ENCODE measurements at places on chromosomes 16 and 17.

- no peak for DNase-seq
These were observed 2.0 kb downstream of the ROGDI start for GRCh38 chr16:4800290-4801041.

DNA sequence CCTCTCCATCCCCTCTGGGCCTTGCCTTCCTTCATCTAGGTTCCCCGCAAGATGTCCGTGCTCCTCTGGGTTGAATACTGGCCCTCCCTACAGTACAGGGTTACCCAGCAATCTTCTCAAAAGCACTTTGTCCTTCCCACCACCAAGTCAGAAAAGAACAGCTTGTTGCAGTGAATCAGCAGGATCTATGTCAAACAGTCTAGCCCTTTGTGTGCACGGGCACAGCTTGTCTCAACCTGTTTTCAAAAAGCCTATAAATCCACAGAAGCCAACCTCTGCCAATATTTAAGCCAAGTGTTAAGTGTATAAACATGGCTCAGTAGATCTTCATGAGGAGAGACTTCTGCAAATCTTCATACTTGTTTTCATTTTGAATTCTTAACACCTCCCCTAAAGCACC lies 25.2 kb downstream of the C17orf67 start:
- DNase-seq: no peak

DNA sequence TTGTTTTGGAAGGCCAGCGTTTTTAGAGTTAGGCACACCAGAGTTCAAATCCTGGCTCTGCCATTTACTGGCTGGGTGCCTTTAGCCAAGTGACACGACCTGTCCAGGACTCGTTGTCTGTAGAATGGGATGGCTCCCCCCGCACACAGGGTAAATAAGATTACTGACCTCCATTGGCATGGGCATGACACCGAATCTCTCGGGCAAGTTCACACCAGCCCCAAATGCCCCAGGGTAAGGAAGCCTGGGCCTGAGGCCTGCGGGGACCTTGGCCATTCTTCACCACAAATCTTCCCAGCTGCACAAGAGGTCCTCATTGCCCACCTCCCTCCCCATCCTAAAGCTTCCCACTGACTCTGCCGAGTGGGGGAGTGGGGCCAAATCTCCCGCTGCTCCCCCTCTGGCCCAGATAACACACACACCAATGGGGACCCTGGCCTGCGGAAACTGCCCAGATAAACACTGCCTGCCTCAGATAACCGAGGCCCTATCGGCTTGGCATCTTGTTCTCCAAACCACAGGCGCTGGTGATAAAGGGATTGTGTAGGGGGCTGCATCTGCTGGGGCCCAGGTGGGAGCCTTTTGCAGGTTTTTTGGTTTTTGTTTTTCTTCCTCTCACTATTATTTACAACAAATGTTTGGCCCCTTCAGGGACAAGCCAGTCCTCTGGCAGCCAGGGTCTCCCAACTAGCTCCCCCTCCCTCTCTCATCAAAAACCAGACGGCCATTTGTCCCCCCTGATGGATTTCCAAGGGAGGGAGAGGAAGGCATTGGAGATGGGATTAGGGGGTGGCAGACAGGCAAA lies 75.0 kb upstream of the LHX1 start:
- DNase-seq: no peak

DNA sequence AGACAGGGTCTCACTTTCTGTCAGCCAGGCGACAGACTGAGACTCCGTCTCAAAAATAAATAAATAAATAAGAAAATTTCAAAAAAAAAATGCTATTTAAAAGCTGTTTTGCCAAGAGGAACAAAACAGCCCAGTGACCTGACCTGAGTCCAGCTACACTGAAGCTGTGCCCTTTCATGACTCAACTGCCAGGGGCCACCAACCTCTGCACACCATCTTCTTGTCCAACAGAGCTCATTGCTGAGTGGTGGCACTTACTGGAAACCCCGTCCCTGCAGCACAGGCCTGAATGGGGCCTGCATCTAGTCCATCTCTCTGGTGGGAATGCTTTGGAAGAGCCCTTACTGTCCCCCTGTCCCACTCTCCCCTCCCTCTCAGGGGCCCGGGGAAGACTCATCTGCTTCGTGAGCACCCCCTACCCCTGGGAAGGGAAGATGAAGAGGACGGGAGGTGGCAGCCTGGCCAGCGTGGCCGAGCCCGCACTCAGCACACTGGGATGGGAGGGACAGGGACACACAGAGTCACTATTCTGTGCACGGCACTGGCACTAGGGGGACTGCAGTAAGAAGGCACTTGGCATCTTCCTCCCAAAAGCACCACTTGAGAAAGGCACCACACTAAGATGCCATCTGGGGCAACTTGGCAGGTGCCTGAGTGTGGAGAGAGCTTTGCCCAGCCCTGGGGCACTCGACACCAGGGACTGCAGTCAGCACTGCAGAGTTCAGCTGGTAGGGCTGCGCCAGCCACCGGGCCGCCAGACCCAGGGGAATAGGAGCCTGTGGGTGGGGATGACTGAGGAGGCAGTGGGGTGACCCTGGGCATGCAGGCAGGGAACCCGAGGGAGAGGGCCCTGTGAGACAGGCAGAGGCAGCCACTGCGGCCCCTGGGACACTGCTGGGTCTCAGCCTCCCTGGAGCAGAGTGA lies 13.5 kb downstream of the FBXO31 start:
- no peak for DNase-seq

DNA sequence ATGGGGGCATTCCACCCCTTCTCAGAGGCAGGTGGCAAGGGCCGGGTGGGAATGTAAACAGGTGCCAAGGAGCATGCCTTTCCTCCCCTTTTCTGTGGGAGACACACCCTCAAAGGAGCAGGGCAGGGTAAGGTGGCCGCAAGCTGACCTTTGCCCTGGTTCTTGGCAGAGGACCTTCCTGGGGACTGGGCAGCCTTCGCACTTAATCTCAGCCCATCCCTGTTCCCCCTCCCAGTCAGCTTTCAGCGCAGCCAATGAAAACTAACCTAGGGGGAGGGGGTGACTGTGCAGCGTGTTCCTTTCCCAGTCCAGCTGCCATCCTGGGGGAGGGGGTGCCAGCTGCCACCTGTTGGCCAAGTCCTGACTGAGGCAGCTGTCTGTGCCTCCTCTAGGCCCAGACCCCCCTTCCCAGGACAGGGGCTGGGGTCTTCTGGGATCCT lies 2.8 kb downstream of the TRAF4 start:
- no peak for DNase-seq

- DNase-seq: no peak
These were observed 15.7 kb downstream of the RHBDF2 start for GRCh38 chr17:76485569-76485968.

DNA sequence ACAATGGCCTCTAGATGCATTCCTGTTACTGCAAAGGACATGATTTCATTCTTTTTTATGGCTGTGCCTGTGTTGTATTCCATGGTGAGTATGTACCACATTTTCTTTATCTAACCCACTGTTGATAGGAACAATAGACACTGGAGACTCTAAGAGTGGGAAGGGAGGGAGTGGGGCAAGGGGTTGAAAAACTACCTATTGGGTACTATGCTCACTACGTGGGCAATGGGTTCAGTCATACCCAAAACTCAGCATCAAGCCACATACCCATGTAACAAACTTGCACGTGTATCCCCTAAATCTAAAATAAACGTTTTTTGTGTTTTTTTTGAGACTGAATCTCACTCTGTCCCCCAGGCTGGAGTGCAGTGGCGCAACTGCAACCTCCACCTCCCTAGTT lies 47.1 kb upstream of the SCNN1B start:
- DNase-seq: no peak

DNA sequence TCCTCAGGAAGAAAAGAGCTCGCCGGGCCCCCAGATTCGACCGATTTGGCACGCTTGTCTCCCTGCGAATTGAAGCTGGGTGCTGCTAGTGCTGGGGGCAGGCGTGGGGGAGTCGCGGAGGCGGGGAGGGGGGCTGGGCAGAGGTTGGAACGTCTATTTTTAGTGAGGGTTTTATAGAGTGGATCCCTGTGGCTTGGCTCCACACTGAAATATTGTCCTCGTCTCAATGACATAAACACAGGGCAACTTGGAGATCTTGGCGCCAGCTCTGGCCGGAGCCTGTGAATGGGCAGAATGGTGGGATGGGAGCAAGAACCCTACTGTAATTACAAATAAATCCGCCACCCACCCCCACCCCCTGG lies 15.7 kb upstream of the NOG start:
- DNase-seq: no peak

- DNase-seq: no peak
These were observed 355 bp downstream of the TLE7 start for GRCh38 chr16:71441348-71442050.

DNA sequence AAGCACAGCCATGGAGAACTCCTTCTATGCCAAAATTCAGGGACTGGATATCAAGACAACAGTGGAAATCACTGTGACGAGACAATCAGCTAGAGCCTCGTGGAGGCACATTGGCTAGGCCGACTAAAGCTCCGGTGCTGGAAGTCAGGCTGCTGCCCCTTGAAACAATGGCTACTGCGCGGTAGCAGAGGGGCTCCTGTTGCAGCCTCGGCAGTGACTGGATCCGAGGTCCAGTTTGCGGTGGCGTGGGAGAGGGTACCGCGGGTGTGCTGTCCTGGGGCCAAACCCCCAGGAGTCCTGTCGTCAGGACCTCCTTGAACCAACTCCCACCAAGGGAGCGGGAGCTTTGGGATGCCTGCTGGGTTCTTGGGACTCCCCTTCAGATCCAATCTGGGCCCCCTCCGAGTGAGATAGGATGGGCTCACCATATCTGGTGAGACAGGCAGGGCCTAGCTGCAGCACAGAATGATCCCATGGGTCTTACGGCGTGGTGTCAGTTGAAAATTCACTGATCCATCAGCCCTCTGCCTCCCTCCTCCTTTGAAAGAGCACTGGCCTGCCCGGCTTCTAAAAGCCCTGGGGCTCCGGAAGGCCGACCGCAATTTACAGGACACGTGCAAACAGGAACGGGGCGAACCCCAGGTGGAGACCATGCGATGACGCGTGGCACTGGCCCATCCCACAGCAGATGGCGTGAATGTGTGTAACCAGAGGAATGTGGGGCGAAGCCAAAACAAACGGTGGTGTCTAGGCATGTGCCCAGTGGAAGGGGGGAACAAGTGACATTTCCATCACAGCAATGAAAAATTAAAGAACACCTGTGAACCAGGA lies 15.8 kb upstream of the KCNJ18 start:
- no peak for DNase-seq

GRCh38 chr16:73059779-73060615 lies 12.1 kb upstream of the ZFHX3 start:
- no peak for DNase-seq

- no peak for DNase-seq
These were observed 188.9 kb upstream of the KIF2B start for GRCh38 chr17:53633856-53634255.

GRCh38 chr16:89815639-89816348 lies 653 bp downstream of the FANCA start:
- DNase-seq: no peak

DNA sequence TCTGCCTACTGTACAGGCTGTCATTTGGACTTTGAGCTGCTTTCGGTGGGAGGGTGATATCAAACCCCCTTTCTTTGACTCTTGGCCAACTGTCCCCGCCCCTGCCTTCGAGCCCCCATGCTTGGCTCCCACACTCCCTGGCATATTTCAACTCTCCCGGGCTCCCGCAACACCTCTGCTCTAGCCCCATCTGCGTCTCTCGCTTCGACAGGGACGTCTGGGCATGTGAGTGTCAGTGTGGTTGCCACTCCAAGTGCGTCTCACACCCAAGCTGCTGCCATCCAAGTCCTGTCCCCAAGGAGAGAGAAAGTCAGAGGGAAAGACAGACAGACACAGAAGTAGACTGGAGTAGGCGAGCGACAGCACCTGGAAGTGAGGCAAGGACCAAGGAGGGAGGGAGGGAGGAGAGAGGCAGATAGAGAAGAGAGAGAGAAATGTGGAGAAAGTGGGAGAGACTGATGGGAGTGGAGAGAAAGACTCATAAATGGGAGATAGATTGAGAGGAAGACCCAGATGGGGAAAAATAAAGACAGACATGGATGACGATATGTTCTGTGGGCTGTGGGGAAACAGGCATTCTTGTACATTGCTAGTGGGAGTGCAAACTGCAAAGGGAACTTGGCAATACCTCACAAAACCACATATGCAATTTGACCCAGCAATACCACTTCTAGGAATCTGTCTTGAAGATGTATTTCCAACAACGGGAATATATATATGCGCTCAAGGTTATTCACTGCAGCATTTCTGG lies 11.8 kb downstream of the STARD3 start:
- no peak for DNase-seq

- no peak for DNase-seq
These were observed 8.8 kb downstream of the CDK5R1 start for GRCh38 chr17:32495359-32496231.

GRCh38 chr17:64632606-64633005 lies 29.5 kb downstream of the SMURF2 start:
- no peak for DNase-seq

- DNase-seq: no peak
These were observed 161.7 kb downstream of the SOX9 start for GRCh38 chr17:72282439-72283029.

DNA sequence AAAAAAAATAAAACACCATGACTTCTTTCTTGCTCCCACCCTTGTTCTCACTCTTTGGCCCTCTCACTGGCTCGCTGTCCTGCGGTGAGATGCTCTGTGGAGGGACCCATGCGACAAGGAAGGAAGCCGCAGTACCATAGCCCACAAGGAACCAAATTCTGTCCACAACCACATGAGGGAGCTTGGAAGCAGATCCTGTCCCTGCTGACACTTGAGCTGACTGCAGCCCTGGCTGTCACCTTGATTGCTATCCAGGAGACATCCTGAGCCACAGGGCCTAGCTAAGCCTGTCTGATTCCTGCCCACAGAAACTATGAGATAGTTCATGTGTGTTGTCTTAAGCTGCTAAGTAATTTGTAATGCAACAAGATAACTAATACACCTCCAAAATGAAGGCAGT lies 4.8 kb upstream of the MT2A start:
- no peak for DNase-seq

DNA sequence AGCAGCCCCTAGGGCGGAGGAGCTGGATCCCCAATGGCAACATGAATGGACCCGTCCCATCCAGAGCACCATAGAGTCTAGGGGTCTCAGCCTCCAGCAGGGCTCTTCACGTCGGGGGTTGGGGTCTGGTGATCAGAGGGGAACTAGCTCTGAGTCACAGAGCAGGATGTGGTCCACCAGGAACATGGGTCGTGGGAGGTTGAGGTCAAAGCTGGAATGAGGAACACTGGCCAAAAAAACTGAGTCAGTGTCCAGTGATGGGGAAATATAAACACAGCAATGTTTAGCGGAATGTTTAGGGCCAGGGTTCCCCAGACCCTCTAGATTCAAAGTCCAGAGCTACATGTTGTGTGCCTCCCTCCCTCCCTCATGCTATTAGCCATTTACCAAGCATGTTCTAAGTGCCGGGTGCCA lies 79.1 kb upstream of the C16orf82 start:
- no peak for DNase-seq

DNA sequence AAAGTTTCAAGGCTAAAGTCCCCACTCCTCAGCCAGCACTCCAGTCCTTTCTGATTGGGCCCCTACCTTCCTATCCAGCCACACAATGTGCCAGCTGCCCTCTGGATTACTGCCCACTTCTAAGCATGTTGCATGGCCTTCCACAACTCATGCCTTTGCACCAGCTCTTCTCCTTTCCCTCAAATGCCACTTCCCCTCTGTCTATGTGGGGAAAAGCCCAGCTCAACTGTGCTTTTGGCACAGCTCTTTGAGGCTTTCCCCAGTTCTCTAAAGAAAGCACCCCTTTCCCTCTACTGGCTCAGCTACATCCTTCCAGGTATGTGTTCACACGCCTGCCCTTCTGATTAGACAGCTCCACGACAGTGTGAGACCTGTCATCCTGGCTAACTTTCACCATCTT lies 18.5 kb downstream of the GTF3C1 start:
- DNase-seq: no peak
